RWPE1 (cell line): ENCODE measurements at places on chromosomes 6 and 20.

DNA sequence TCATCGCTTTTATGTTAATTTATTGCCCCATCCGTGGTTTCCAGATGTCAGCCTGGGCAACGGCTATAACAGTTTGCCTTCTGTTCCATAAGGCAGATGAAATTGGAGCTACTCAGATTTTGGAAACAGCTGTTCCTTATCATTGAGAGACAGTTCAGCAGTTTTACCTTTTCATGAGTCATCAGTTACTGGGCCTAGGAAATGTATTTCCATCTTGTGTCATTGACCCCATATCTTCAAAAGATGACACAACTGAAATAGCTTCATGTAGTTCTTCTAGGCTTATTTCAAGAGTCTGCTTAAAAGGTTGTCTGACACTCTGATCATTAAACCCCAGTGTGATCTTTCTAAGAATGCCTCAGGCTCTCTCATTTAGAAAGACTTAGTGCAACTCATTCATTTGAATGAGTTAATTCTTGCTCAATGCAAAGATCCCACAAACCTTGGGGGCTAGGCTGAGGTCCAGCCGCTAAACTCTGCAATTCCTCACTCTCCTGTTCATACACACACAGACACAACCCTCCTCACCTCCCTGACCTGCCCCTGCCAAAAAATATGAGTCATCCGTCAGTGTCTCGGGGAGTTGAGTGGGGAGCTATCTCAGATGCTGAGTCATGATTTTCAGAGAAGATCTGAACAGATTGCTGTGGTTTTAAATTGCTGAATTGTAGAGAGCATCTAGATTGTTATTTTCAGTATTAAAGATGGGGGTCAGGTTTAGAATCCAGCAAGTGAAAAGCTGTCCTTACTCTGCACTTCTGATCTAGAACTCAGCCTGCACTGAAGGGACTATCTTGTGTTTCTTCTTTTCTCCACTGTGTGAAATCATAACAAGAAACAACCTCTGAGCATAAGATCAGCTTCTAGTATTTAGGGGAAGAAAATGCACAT is 61.8 kb downstream of the RPP40 start:
- DNase-seq: peak; percentile 93

- peak; percentile 100 for DNase-seq
Observed at GRCh38 chr20:37524859-37525708, 2.6 kb downstream of the BLCAP start.

GRCh38 chr6:153207617-153208016 is 76.5 kb upstream of the RGS17 start:
- no peak for DNase-seq

DNA sequence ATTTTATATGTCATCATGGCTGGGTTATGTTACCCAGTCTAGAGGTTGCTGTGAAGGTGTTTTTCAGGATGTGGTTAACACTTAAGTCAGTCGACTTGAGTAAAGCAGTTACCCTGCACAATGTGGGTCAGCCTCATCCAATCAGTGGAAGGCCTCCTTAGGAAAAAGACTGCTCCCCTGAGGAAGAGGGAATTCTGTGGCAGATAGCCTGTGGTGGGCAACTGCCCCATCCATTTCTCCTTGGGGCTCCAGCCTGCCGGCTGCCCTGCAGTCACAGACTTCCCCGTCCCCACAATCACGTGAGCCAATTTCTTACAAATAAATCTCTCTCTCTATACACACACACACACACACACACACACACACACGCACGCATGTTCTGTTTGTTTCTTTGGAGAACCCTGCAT is 34.5 kb upstream of the MPC1 start:
- DNase-seq: no peak

DNA sequence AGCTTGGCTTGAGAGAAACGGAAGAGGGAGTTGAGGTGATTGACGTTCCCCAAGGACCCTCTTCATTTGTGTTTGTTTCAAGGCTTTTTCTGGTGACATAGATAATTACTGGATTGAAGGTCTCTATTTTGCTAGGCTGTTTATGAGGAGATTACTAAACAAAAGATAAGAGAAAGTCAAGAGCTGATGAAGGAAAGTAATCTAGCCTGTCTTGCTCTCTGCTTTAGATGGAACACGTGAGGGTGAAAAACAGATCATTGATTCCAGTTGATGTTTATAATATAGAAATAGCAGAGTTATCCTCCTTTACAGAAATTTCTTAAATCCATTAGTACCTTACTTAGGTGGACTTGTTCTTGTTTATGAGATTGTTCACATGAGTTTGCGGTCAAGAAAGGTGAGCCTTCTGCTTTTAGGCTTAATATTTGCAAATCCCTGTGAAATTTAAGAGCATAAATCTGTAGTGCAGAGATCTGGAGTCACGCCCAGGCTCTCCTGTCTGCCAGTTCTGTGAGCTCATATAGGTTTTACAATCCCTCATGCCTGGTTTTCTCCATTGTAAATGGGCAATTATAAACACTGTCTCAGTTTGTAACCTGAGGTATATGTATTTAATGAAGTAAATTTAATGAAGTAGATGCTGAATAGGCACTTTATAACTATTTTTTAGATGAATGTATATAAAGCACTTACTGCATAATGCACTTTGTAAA is 272.8 kb downstream of the NKAIN2 start:
- no peak for DNase-seq

GRCh38 chr20:45983279-45983743 is 11.3 kb upstream of the ZNF335 start:
- no peak for DNase-seq

- peak; percentile 95 for DNase-seq
Observed at GRCh38 chr20:47663354-47664067, 121.8 kb downstream of the SULF2 start.

DNA sequence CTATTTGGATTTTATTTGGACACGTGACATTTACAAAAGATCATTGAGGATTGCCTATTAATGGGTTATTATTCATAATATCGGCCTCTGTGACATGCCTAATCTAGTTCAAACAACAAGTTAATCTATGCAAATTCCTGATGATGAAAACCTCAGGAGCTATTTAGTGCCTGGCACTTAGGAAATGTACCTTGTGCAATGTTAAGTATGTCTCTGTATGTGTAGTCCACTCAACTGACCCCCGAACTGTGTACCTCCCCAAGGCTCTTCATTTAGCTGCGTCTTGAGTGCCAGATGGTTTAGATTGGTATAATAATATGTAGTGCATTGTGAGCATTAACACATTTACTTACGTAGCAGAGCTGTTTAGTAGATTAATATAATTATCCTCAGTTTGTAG is 6.9 kb downstream of the LAMA2 start:
- no peak for DNase-seq

GRCh38 chr6:4815584-4815983 is 39.4 kb downstream of the CDYL start:
- DNase-seq: no peak

DNA sequence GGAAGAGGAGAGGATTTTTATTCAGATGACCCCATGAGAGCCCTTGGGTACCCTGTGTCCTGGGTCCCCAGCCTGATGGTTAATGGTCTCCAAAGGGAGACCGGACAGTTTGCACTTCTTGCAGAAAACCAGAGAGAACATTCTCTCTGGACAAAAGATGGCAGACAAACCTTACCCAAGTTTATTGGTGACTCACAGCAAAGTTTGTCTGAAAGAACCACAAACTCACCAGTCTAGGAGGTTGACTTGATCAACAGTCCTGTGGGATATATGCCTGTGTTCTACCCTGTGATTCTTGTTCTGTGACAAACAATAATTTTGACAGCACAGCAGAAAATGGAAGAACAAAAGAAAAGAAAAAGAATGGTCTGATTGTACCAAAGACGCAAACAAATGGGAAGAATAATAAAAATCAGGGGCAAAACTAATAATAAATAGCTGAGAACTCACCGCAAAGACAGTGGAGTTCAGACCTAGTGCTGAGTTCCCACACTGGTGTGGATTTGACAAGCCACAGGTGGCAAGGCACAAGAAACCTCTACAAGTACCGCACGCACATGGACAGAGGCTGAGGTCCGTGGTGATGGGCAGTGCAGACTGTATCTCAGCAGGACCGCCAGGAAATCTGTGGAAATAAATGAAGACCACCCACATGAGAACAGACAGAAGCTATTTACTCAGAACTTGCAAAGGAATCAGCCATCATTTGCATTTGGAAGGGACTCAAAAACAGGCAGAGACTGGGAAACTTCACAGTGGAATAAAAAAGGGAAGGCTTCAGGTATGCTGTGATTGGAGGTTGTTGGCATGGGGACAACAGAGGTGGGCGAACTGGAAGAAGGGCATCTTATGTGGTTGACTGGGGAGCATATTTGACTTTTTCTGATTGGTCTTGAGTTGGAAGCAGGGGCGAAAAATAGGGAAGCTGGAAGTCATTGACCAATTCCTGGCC is 246.3 kb upstream of the RNF24 start:
- DNase-seq: peak; percentile 21

GRCh38 chr20:37622728-37623127 is 71.1 kb upstream of the CTNNBL1 start:
- DNase-seq: no peak

DNA sequence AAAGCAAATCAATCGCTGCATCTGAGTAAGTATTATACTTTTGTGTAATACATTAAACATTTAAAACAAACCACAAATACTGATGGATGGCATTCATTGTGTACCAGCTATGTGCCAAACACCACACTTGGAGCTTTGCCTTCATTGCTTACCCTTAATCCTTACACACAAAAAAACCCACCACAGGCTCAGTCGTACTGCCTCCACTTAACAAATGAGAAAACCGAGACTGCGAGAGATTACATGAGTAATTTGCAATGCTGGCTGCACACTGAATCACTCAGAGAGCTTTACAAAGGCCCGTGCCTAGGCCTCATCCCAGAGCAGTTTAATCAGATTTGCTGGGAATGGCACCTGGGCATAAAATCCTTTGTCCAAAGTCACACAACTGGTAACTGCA is 130.5 kb downstream of the EDN1 start:
- no peak for DNase-seq

DNA sequence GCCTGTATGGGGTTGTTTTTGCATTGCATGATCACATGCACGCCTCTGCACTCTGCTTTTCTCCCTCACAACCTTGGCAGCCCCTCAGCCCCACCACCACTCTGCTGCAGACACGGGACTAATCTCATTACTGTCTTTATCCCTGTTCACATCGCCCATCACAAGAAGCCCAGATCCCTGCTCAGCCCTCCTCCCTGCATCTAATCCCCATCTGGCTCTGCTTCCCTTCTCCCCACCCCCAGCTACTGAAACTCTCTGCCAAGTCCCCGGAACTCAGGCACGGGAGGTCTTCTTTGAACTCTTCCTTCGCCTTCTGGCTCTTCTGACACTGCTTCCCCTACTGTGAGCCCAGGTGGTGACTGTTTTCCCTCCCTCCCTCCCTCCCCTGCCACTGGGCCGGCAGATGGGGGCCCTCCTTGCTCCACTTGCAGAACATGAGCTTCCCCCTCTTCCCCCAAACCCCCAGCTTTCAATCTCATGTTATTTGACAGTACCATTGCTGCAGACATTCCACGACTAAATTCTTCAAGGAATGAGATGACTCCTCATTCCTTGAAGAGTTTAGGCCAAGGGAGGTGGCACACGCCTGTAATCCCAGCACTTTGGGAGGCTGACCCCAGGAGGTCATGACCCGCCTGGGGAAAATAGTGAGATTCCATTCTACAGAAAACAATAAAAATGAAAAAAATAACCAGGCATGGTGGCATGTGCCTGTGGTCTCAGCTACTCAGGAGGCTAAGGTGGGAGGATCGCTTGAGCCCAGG is 21.9 kb upstream of the TULP1 start:
- DNase-seq: no peak

- no peak for DNase-seq
Observed at GRCh38 chr6:3916211-3916610, 67.0 kb downstream of the FAM50B start.

DNA sequence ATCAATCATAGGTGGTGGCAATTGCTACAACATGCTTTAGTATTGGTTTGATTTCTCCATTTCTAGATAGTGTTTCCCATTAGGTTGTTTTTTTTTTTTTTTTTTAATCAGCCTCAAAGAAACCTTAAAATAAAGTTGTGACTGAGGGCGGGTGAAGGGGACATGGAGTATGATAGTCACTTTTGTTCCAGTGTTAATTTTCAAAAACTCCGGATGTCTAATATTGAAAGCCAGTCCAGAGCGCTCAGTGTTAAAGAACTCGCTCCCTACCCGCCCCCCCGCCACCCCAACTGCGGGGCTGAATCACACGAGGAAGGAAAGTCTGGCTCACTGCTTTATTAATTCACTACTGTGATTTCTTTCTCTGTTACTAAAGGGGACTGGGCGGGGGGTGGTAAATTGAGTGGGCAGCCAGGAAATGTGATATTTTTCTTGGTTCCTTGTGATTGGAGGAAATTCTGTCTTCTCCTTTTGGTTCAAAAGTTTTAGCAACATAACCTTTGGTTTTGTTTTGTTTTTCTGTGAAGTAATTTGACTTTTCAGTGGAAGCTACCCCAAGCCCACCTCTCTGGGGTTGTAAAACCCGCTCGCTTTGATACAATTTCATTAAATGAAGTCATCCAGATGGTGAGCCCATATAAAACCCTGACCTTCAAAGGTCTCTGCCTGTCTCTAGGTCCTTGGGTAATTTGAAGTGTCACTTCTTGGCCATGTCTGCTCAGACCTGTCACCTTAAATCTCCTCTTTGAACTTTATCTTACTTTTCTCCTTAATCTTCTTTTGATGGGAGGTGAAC is 38.0 kb downstream of the TNFAIP3 start:
- no peak for DNase-seq

DNA sequence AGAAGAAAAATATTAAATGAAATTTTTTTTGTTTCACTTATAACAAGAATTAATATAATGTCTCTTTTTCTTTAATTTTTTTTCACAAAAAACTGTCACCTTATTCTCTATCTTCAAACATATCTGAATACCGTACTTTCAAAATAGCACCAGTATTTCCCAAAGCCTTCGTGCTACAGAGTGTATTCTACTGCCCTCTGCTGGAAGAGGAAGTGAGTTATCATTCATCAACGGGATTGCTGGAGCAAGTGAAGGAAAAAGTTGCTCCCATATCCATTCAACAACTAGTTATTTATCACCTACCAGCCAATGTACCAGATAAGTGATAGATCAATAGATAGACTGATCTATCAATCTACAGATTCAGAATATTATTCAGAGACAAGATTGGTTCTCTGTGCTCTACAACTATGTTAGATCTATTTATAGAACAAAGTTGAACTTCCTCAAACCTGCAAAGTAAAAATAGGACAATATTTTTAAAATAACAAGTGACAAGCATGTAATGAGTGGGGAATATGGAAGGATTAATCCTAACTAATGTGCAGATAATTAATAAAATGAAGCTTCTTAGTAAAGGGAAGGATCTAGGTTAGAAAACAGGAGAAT is 26.7 kb upstream of the TFAP2B start:
- DNase-seq: peak; percentile 45

DNA sequence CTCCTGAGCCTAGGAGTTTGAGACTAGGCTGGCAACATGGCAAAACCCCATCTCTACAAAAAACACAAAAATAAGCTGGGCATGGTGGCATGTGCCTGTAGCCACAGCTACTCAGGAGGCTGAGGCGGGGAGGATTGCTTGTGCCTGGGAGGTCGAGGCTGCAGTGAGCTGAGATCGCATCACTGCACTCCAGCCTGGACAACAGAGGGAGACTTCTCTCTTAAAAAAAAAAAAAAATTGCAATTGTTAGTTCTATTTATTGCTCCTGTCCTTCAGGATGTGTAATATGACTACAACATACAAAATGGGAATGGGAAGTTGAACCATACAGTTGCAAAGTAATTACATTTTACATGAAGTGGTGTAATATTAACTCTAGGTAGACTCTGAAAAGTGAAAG is 8.1 kb upstream of the AARS2 start:
- no peak for DNase-seq
